ENCODE measurements at places on chromosomes 3 and 15.
A peak's percentile ranks its signal among the peaks of the same experiment; 100 is the strongest.

GRCh38 chr15:51307811-51308210 lies 30.6 kb downstream of the CYP19A1 start:
- DNase-seq: no peak

GRCh38 chr3:45567730-45568172 lies 26.8 kb upstream of the LIMD1 start:
- DNase-seq: no peak

DNA sequence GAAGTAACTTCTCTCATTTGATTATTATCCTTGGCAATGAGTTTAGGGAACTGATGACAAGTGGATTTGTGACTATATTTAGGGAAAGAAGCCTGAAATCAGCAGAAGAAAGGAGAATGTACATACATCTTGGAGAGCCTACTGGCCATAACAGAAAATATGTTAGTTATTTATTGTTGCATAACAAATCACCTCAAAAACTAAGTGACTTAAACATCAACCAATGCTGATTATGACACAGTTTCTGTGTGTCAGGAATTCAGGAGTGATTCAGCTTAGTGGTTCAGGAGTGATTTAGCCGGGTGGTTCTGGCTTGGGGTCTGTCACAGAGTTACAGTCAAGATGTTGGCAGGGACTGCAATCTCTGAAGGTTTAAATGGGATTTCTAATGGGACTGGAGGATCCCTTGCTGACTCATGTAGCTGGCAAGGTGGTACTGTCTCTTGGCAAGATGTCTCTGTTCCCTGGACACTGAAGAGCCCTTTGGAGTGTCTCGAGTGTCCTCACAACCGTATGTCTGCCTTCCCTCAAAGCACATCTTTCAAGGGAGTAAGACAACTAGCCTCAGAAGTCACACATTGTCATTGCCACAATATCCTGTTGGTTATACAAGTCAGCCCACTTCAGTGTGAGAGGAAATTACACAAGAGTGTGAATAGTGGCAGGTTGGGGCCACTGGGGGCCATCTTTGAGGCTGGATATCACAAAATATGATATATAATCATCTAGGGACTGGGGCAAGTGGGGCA lies 248.9 kb downstream of the SV2B start:
- no peak for DNase-seq

GRCh38 chr3:57825116-57825515 lies 69.0 kb downstream of the SLMAP start:
- no peak for DNase-seq

- no peak for DNase-seq
These were observed 15.4 kb downstream of the RASGRP1 start for GRCh38 chr15:38549222-38549621.

DNA sequence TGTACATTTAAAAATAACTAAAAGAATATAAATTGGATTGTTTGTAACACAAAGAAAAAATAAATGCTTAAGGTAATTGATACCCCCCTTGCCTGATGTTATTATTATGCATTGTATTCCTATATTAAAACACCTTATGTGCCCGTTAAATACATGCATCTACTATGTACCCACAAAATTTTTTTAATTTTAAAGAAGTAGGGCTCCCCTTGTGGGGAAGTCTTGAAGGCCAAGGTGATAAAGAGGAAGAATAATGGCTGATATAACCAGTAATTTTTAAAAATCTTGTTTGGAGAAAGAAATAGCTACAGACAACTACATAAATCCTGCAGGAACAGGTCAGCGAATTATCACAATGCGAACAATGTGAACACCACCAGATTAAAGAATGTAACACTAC lies 451.7 kb upstream of the ARHGEF26 start:
- DNase-seq: no peak

DNA sequence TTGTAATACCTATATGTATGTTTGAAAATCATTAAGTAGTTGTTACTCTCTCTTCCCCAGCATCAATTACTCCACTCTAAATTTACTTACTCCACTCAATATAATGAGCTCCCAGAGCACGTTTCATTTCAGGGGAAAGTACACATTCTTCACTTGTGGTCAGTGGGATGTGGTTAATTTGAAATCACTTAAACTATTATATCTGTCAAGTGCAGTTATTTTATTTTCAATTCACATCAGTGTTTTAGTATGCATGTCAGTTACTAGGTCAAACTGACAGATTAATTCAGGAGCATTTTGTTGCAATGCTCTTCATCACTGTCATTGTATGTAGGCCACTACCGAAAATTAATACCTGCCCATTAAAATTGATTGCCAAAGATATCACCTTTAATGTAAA lies 376.1 kb downstream of the ZIC4 start:
- DNase-seq: no peak

GRCh38 chr3:179174316-179174715 lies 26.2 kb downstream of the PIK3CA start:
- DNase-seq: no peak

DNA sequence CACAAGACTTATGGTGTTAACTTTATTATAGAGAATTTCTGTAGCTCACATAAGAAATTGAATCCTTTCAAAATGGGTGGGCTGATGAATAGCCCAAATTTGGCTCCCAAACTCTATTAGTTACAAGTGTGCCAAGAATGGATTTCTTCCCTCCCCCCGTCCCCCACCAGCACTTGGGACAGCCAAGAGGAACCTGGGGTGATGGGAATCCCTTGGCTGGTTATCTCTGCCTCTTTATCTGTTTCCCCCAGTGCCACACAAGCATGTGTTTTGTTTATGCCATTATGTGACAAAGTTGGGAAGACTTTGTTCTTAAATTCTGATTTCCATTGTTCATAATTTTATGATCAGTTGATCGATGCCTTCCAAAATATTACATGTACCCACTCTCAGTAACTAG lies 28.3 kb downstream of the CMSS1 start:
- no peak for DNase-seq

DNA sequence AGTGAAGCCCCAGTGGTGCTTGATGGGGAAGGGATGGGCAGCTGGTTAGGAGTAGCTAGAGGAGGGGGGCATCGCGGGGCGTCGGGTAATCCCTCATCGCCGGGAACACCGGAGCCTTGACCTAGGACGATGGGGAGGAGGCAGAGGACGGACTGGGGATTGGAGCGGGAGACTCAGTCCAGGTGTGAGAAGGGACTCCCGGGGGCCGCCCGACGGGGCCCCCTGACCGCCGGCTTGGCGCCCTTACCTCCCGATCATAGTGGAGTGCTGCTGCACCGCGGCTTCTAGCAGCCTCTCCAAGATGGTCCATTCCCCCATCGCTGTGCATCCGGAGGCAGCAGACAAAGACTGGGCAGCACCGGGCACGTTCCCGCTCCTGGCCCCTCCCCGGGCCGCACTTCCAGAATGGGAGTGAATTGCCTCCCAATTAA lies 612 bp downstream of the GJD2 start:
- DNase-seq: no peak

DNA sequence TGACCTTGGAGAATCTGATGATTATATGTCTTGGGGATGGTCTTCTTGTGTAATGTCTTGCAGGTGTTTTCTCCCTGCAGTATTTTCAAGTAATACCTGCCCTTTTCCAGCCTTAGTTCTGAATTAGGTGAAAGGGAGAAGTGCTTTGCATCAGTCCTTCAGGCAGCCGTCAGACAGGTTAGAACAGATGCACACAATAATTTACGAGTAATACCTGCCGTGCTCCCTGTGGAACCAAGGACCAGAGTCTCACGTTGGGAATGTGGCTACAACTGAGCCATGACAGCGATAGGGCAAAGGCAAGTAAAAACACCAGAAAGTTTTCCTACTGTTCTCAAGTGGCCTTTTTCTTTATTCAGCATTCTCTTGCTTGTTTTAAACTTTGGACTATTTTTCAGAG lies 69.1 kb downstream of the CHCHD6 start:
- no peak for DNase-seq

GRCh38 chr3:116561529-116561928 lies 116.2 kb upstream of the LSAMP start:
- DNase-seq: no peak

- DNase-seq: no peak
These were observed 13.1 kb upstream of the ALCAM start for GRCh38 chr3:105353485-105354161.

- DNase-seq: no peak
These were observed 147.3 kb upstream of the CGNL1 start for GRCh38 chr15:57229051-57229450.

GRCh38 chr15:89450076-89451006 lies 46.0 kb downstream of the RHCG start:
- DNase-seq: no peak

GRCh38 chr3:145704020-145704419 lies 457.0 kb downstream of the PLOD2 start:
- DNase-seq: no peak

- no peak for DNase-seq
These were observed 18.4 kb downstream of the CCK start for GRCh38 chr3:42247576-42248027.

GRCh38 chr3:180854887-180855286 lies 57.6 kb upstream of the FXR1 start:
- no peak for DNase-seq

- DNase-seq: no peak
These were observed 676.5 kb upstream of the CFAP20DC start for GRCh38 chr3:59726279-59726678.

DNA sequence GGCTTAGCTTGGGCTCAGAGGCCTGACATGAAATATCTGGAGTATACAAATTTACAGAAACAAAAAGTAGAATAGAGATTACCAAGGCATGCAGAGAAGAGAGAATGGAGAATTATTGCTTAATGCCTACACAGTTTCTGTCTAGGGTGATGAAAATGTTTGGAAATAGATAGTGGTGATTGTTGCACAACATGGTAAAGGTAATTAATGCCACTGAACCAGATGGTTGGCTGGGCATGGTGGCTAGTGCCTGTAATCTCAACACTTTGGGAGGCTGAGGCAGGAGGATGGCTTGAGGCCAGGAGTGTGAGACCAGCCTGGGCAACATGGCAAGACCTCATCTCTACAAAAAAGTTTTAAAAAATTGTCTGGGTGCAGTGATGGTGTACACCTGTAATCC lies 46.6 kb upstream of the OSBPL11 start:
- no peak for DNase-seq

GRCh38 chr3:39941931-39942330 lies 132.5 kb downstream of the MYRIP start:
- DNase-seq: no peak

GRCh38 chr15:98745650-98746374 lies 97.5 kb downstream of the IGF1R start:
- DNase-seq: no peak

GRCh38 chr3:177611752-177612334 lies 414.6 kb upstream of the TBL1XR1 start:
- DNase-seq: no peak

DNA sequence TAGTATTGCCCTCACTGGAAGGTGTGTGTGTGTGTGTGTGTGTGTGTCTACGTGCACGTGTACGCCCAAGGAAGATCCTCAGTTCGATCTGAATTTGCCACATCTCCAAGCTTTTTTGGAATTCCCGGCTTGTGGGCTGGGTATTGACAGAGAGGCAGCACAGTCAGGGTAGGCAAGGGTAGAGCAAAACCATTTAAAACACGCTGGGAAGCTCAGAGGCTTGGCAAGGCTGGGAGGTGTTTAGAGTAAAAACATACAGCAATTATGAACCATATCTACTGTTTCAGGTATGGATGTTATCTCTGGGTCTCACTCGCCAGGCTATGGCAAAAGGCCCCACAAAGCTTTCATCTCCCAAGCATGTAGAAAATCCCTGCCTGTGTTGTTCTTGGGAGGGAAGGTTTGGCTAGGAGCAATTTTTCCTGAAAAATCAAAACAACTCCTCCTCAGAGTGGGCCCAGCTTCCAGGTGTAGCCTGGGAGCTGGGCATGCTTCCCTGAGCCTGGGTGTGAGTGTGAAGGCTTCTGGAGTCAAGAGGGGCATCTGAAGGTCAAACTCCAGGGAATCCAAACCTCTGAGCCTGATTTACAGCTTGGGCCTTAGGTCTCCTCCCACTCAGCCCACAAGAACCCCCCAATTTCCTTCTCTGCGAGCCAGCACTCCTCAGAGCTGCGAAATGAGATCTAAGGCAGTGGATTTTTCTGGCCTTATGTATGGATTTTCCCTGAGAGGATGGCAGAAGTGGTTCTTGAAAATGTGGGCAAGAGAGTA lies 244.8 kb upstream of the TPRG1 start:
- DNase-seq: no peak

- DNase-seq: no peak
These were observed 65.8 kb downstream of the IQSEC1 start for GRCh38 chr3:13007251-13007941.

- no peak for DNase-seq
These were observed 165.5 kb upstream of the TGFBR2 start for GRCh38 chr3:30440880-30441279.

- DNase-seq: no peak
These were observed 37.8 kb upstream of the SIAH2 start for GRCh38 chr3:150800722-150801121.

- DNase-seq: peak; percentile 15
These were observed 15.9 kb upstream of the COPG1 start for GRCh38 chr3:129233538-129233937.

DNA sequence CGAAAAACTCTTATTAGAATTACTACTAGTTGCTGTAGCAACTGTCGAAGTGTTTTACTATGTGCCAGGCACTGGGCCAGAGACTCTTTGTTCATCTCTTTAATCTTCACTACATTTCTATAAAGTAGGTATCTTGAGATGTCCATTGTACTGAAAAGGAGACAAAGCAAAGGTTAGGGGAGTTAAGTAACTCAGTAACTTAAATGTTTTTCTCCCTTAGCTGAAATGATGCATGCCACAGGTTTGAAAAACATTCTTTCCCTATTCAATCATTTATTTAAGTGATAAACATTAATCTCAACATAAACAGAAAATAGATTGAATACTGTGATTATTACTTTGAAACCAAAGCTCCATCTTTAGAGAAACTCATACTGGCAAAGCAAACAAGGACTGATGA lies 776.2 kb downstream of the FHIT start:
- no peak for DNase-seq

DNA sequence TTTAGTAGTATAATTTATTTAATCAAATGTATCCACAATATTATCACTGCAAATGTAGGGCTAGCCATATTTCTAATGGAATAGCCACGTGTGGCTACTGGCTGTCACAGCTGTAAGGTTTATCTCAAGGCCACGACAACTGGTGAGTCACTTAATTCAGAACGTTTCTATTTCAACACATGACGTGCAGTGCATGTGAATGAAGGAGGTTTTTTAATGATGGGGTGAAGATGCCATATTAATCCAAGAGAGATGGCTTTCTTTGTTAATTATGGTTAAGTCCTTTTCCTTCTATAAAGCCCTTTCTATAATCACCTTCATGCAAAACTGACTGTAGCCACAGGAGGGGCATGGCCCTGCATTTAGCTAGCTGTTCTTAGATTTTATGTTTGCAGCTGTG lies 212.0 kb downstream of the FEZF2 start:
- DNase-seq: no peak

DNA sequence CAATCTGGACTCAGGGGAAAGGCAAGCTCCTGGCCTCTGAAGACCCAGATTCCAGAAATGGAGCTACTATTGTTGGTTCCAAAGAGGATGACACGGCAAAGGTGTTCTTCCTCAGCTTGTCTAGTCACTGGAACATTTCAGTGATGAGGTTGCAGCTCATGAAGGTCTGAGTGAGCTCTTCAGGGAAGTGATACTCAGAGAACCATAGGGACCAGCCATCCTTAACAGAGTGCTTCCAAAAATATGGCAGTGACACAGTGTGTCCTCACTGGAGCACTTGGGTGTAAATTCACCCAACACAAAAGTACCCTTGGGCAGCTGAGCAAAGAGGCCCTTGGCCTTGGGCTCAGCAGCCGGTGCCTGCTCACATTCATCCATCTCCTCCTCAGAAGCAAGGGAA lies 46.3 kb downstream of the SPTSSB start:
- no peak for DNase-seq

Measured in esophagus squamous epithelium (tissue), 5 donors.